ENCODE measurements at places on chromosomes 2 and 18.
A peak's percentile ranks its signal among the peaks of the same experiment; 100 is the strongest.

GRCh38 chr18:45657357-45658335 lies 42.4 kb downstream of the SLC14A2 start:
- DNase-seq: no peak

DNA sequence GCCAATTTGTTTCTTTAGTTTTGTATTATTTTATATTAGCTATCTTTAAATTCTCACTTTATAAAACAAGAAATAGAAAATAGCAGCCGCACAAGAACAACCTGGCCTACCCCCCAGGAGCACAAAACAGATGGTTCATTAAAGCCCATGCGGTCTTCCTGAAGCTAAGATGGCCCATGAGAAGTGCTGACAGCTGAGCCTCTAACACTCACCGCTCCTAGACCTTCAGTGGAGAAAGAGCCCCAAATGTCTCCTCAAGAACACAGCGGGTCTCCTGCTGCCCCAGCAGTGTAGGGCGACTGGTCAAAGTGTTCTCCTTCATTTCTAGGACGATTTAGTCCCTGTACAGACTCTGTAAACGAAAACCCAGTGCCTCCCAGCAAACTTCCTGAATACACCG lies 45.1 kb downstream of the LPIN2 start:
- DNase-seq: no peak

DNA sequence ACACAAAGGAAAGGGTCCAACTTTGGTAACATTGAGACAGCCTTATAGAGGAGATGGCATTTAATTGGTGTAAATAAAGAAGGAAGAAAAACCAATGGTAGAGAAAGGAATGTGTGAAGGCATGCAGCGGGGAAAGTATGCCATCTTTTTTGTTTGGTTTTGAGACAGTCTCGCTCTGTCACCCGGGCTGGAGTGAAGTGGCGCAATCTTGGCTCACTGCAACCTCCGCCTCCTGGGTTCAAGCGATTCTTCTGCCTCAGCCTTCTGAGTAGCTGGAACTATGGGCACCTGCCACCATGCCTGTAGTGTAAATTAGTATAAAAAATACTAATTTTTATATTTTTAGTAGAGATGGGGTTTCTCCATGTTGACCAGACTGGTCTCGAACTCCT lies 6.4 kb downstream of the RIOK3 start:
- DNase-seq: no peak

GRCh38 chr18:41767960-41768359 lies 187.1 kb upstream of the PIK3C3 start:
- DNase-seq: no peak

GRCh38 chr2:47016172-47016913 lies 100.7 kb upstream of the MCFD2 start:
- peak; percentile 60 for DNase-seq
